ENCODE measurements at places on chromosomes 3 and 15.

DNA sequence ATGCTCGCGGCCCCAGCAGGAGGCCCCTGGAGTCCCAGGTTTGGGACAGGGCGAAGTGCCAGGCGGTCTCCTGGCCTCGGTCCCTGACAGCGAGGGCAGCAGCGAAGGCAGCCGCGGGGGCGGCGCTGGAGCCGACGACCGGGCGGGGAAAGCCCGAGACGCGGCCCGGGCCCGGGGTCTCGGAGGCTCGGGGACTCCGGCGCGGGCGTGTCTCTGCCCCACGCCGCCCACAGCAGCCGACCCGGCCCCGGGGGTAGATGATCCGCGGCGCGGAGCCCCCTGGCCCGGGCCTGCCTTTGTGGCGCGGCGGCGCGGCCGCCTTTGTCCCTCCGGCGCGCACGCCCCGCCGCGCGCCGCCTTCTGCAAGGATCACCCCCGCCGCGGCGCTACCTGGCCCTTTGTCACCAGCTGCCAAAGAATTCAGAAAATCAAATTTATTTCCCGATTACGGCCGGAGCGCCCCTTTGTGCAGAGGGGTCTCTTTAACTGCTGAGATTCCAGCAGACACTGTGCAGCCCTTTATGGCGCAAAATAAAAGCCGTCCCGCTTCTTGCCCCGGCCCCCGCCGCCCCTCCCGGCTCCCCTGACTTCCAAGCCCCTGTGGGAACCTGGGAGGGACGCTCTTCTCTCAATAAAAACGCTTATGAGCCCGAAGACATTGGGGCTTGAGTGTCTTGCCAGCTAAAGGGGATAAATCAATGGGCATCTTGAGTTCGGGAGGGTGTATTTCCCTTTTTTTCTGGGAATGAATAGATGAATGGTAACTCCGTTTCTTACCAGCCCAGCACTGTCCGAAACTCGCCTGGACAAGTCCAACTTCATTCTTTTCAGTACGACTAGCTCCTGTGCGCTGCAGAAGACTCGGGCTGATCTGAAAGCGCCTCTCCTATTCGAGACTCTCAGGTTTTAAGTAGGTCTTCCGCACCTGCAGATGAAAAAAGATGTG lies 68.4 kb downstream of the HES1 start:
- peak; percentile 9 for DNase-seq

DNA sequence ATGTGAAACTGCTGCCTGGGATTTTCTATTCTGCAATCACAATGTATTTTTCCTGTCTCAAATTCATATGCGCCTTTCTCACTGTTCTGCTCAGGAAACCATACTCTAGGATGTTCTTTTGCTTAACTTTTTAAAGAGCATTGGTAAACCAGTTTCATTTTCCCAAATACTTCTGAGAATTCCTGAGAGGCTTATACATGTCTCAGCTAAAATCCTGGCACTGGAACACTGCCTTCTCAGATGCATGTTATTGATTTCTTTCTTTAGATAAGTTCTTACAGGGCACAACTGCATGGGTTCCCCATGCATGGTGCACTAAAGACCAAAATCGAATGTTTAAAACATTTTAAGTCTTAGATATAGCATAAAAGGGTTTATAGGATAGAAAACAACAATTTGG lies 178.3 kb upstream of the PLSCR5 start:
- no peak for DNase-seq

- DNase-seq: no peak
Observed at GRCh38 chr15:95975212-95975611, 355.3 kb upstream of the NR2F2 start.

- DNase-seq: no peak
Observed at GRCh38 chr3:54859184-54859583, 68.7 kb downstream of the LRTM1 start.

DNA sequence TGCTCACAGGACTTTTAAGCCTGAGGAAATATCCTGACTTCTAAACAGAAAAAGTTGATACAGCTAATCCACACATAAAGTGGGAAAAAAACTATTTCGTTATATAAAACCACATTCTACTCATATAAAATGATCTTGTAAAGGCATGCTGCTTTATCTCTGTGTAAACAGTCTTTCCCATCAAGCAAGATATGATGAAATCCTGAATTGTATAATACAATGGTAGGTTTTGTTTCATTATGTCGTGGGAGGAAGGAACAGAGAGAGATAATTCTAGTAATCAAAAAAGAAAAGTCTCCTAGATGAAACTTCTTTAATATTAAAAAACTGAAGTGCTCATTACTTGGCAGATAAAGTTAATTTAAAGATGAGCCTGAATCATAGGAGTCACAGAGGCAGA lies 92.6 kb upstream of the SNTN start:
- DNase-seq: no peak

- no peak for DNase-seq
Observed at GRCh38 chr3:119831022-119831421, 49.1 kb downstream of the NR1I2 start.

DNA sequence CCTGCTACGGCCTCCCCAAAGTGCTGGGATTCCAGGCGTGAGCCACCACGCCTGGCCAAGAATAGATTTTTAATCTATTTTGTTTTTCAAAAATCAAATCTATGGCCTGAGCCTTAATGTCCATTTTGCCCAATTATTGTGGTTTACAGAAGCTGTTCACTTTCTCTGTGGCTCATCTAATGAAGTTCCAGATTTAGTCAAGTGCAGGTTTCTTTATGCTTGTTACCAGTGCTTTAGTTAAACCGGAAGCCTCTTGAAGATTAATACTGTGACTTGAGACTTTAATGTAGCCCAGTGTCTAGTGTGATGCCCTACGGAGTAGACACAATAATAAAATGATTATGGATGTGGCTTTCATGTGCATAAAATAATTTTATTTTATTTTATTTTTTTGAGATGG lies 16.5 kb upstream of the EDEM1 start:
- no peak for DNase-seq

DNA sequence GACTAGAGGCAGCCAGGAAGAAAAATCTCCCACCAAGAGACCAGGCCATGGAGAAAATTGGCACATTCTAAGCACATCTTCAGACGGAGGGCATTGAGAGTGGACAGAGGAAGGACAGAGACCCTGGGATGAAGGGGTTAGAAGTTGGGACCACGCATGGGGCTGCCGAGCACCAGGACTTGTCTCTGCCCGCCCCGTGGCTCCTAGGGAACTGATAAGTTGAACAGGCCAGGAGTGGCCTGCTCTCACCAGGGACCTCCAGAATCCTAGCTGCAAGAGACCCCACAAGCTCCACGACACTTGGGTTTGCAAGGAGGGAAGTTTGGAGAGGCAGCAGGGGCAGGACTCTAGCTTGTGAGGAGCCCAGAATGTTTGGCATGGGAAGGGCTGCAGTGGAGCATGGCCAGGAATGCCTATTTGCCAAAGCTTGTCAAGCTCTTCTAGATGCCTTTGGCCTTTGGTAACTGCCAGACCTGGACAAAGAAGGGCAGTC lies 355.1 kb downstream of the NSUN3 start:
- no peak for DNase-seq

GRCh38 chr15:101133751-101134261 lies 118.0 kb downstream of the CHSY1 start:
- DNase-seq: no peak

All from activated CD4-positive, alpha-beta T cell treated with anti-CD3 and anti-CD28 coated beads, Interleukin-2, Interleukin-6, amounts not matched to agents 100 ng/mL and 50 ng/mL, durations not matched to agents 16 hours and 8 hours (primary cell).